NCI-H1436 (cell line): ENCODE measurements at places on chromosomes 13 and 19.

DNA sequence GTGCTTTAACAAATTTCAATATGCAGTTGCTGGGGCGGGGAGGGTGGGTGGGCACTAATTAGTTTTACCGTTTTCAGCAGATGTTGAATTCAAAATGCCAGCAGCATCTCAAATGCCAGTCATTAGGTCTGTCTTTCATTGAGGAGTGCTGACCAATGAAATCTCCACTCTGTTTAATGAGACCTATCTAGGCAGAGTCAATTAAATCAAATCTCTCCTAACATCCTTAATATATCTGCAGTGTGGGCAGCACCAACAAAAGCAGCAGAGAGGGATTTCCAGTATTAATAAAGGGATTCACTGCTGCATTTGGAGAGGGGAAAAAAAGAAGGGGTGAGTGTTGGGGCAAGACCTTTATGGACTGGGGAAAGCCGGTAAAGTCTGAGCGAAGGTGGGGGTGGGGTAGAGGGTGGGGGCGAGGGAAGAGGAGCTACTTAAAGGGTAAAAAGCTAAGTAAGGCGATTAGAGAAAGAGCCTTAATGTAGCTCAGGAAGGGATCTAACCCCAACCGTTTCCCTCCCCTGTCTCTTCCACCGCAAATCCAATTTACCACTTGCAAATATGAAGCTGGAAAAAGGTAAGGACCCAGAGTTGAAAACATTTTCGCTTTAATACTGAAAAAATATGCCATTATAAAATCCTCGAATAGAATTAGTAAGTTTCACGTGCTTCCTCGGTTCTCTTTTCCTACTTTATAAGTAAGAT, 4.5 kb downstream of the SLITRK1 start:
- DNase-seq = no peak

- no peak for DNase-seq
These were observed at the start of gene ATP8B3 for GRCh38 chr19:1811942-1812425. Gene ATP8B3 (minus strand): TSS chr19:1812276. CDS start chr19:1811736, 540 bp downstream.

DNA sequence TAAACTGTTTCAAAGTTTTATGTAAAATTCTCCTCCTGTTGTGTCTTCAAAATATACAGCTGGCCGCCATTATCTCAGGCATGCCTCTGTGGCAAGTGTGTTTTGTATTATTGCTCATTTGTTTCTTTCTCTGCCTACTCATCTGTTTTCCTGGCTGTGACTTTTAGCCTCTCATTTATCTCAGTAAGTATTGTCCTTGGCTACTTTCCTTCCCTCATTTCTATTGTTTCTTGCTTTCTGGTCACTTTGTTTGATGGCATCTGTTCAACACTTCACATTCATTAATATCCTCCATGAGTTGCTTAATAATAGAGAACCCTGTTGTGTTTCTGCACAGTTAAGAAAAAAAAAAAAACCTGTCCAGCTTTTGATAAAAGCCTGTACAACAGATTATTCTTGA, 869.4 kb downstream of the PCDH17 start:
- DNase-seq = no peak

GRCh38 chr13:93289842-93290241, 63.2 kb downstream of the GPC6 start:
- DNase-seq = no peak
